IMR-90 (cell line): ENCODE measurements at places on chromosomes 3 and 15. TPM values are rescaled to one million over a fixed set of nuclear protein-coding genes. Genes with fewer than 3 reads are reported as not detected.
A peak's percentile ranks its signal among the peaks of the same experiment; 100 is the strongest.

Gene TMC3
- not detected in 2 replicates for total RNA-seq

Gene ALG1L2
- total RNA-seq = not detected in 2 replicates

- DNase-seq = no peak
Measured at GRCh38 chr3:57598765-57599360, 1.7 kb upstream of the ARF4 start.

DNA sequence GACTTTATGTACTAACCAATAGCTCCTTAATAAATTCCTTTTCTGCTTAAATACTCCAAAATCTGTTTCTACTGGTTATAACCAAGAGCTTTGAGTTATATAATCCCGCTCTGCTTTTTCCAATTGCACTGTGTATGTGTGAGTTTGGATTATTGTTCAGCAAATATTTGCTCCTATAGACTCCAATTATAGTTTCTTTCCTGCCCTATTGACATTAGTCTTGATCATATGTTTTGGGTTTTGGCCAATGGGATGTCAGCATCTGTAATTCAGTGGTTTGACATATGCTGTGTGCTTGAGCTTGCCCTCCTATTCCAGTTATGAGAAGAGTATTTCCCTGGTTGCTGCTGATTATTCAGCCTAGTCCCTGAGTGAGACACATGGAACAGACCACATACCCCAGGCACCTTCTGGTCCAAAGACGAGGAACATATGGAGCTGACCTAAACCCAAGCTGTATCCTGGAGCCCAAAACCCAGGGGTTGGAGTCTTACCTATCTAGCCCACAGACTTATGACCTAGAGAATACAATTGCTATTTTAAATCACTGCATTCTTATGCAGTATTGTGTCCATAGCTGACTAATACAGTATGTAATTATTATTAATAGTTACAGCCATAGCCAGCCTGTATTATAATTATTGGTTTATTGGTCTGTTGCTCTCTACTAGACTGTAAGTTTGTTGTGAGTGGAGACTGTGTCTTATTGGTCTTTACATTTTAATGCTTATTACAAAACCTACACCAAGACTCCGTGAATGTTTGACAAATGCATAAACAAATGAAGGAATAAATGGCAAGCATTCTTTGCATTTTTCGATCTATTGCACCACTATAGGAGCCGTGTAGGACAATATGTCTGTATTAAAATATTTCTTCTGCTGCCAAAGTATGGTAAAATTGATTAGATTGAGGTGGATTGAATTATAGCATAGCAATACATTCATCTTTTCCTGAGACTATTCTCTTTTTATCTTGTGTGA is 11.7 kb upstream of the ZNF280D start:
- peak; percentile 21 for DNase-seq

Gene CCDC39
- total RNA-seq = not detected in 2 replicates

DNA sequence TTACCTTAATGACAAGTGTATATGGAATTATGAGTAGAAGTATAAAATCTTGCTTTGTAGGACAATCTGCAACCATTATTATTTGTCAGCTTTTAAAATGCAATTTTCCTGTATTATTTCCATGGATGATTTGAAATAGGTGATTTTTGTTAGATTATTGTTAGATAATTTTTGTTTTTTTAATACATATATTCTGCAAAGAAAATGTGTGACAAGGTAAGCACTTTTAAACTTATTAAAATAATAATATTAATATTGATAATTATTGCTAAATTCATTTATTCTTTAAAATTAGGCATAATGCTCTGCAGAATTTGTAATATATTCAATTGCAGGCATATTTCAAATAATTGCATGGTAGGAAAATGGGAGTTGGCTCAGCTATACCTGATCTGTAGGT is 329.5 kb downstream of the CADM2 start:
- DNase-seq = no peak

Gene PLA2G4D
- total RNA-seq = not detected in 2 replicates

DNA sequence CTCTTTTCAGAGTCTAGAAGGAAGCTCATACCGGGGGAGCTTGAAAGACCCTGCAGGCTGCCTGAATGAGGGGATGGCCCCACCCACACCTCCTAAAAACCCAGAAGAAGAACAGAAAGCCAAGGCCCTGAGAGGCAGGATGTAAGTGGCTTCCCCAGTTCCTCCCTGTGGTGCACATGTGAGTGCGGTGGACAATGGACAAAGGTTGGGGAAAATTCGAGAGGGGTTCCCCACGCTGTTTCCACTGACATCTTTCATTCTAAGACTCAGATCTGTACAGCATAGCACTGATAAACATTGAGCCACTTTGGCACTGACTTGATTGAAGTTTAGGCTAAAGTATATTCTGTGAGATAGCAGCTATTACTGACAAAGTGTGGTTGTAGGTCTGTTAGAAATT is 79.5 kb upstream of the UMPS start:
- DNase-seq = no peak

Gene PGBD4
- total RNA-seq = 1.3 and 1.9 TPM in 2 replicates

GRCh38 chr3:56837196-56837955 is 35.6 kb upstream of the ARHGEF3 start:
- no peak for DNase-seq
